Fibroblast of gingiva (primary cell): ENCODE measurements at places on chromosomes 4 and X.

DNA sequence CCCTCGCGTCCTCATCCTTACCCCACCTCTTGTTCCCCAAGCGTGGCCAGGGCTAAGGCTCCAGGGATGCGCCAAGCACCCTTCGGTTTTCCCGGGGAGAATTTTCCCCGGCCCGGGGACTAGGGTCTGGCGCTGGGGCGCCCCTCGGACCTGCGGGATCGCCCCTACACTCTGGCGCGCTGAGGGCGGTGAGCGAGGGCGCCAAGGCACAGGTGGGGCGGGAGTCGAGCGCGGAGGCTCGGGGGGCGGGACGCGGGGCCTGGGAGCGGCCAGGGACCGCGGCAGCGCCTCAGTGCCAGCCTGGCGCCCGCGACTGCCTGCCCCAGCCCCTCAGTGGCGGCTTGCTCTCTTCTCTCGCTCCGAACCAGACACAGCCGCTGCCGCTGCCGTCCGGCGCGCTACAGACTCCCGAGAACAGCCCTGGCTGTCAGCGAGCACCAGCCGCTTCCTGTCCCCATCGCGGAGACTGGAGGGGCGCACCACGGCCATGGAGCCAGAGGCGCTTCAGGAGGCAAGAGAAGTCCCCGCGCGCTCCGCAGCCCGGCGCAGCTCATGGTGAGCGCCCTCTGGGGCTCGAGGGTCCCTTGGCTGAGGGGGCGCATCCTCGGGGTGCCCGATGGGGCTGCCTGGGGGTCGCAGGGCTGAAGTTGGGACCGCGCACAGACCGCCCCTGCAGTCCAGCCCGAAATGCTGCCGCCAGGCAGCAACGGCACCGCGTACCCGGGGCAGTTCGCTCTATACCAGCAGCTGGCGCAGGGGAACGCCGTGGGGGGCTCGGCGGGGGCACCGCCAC is at the start of gene DRD5:
Gene DRD5 (plus strand): TSS at position 292 of the 793 bp plus-strand sequence. CDS start 396 bp downstream, at position 688.
- no peak for DNase-seq

GRCh38 chr4:87103691-87104187 is 116.7 kb downstream of the KLHL8 start:
- peak; percentile 81 for DNase-seq

DNA sequence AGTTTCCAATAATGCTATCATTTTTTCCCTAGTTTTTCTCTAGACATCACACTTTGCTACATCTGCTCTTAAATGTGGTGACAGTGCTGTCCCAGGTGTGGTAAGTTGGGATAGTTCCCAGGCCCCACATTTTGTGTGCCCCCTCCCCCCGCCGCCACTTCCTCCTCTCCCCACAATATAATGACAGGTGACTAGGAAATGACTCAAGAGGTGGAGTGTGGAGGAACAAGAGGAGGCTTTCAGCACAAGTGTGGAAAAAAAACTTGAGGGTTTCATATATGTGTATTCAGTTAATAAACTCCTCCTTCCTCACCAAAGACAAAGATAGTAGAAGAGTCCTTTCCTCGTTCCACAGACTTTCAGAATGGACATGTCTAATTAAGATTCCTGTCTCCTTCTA is 18.3 kb upstream of the IL21 start:
- DNase-seq, result no peak

GRCh38 chr4:3702561-3703221 is 63.5 kb upstream of the ADRA2C start:
- no peak for DNase-seq

DNA sequence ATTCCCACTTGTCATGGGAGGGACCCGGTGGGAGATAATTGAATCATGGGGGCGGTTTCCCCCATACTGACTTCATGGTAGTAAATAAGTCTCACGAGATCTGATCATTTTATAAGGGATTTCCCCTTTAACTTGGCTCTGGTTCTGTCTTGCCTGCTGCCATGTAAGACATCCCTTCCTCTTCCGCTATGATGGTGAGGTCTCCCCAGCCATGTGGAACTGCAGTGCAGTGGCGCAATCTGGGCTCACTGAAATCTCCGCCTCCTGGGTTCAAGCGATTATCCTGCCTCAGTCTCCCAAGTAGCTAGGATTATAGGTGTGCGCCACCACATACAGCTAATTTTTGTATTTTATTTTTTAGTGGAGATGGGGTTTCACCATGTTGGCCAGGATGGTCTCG is 2.9 kb downstream of the HPGDS start:
- no peak for DNase-seq

GRCh38 chr4:69731847-69732246 is 28.6 kb downstream of the SULT1B1 start:
- DNase-seq, result peak; percentile 25

DNA sequence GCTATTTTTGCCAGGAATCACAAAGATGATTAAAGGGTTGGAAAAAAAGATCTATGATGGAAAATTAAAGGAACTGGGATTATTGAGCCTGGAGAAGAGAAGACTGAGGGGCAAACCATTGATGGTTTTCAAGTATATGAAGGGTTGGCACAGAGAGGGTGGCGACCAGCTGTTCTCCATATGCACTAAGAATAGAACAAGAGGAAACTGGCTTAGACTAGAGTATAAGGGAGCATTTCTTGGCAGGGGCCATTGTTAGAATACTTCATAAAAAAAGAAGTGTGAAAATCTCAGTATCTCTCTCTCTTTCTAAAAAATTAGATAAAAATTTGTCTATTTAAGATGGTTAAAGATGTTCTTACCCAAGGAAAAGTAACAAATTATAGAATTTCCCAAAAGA is 75.1 kb downstream of the NPNT start:
- DNase-seq, result no peak

DNA sequence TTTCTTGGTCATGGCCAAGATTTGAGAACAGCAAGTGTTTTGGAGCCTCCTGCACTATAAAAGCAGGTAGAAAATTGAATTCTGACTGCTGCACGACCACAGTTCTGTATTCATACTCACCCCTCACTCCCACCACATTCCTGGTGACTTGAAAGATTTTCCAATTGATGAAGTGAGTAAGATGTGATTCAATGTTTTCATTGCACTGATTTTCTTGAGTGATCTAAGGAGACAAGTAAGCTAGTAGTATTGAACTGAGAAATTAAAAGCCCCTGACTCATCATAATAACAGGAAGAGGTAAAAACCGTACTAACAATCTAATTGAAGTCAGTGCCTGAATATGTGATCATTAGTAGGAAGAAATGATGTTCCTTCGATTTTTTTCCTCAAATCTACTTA is 6.1 kb upstream of the SEC24D start:
- DNase-seq, result no peak

GRCh38 chr4:156751486-156751885 is 220.1 kb downstream of the PDGFC start:
- no peak for DNase-seq

GRCh38 chrX:153974726-153975286 is 2.3 kb downstream of the TMEM187 start:
- DNase-seq, result no peak

DNA sequence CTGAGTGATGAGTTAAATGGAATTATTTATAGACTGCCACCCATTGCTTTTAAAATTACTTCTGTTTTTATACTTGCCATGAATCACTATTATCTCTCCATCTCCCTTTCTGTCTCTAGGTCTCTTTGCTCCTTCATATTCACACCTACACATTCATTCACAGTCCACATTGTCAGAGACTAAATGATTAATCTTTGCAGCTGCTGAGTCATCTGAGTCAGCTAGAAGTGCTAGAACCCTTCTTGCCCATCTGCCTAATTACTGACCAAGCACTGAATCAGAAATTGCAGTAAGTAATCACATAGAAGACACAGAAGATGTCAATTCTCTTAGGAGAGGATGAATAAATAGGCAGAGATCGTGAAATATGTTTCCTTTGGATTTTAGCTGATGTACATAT is 31.6 kb upstream of the RPS6KA6 start:
- DNase-seq, result no peak

GRCh38 chr4:158050942-158051341 is 121.9 kb downstream of the GASK1B start:
- no peak for DNase-seq

DNA sequence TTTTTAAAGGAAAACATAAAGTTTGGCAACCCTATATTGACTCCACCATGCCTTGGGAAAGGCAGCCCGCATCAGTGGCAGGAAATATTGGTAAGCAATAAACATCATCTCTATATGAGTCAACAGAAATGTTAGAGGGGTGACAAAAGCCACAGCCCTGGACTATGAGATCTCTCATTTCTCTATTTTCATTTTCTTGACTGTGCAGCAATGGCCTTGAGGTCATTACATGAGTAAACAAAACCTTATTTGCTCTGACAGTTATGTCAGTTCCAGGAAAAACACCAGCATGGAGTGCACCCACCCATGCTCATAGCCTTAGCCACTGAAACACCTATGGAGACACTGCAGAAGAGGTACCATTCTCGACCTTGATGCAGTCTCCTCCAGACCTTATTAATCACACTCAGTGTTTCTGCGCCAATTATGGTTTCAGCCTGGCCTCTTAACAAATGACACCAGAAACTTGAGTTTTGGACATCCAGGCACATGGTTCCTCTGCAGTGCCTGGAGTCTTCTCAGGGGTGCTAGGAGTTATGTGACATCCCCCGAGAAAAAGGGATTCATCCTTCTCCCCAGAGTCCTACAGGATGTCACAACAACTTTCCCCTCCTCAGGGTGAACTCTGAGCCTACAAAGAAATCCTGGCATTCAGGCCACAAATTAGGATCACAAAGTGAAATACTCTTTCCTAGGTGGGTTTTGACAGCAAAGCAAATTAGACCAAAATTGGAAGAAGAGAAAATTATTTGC is 16.0 kb upstream of the HPGD start:
- no peak for DNase-seq

- DNase-seq, result no peak
Observed at GRCh38 chr4:10963241-10963640, 278.7 kb upstream of the CLNK start.

- DNase-seq, result peak; percentile 41
Observed at GRCh38 chr4:119038116-119038841, 97.4 kb upstream of the MYOZ2 start.

- DNase-seq, result no peak
Observed at GRCh38 chrX:51899741-51900140, 6.3 kb downstream of the MAGED1 start.

DNA sequence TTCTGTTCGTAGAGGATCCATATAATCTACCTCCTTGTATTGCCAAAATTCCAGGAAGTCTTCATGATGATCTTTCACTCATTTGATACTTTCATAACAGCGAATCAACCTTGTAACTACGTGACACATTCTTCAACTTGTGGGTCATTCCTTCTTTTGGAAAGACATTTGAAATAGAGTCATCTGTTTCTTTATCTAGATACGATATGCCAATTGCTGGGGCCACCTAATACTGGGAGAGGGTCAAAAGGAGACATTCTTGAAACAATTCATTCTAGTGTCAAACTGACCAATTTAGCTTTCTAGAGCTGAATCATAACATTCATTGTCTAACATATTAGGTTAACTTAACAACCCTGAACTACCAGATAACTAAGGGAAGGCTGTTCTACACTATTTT is 62.9 kb upstream of the SMAD1 start:
- no peak for DNase-seq

- no peak for DNase-seq
Observed at GRCh38 chr4:132910229-132910748, 238.8 kb upstream of the PCDH10 start.

DNA sequence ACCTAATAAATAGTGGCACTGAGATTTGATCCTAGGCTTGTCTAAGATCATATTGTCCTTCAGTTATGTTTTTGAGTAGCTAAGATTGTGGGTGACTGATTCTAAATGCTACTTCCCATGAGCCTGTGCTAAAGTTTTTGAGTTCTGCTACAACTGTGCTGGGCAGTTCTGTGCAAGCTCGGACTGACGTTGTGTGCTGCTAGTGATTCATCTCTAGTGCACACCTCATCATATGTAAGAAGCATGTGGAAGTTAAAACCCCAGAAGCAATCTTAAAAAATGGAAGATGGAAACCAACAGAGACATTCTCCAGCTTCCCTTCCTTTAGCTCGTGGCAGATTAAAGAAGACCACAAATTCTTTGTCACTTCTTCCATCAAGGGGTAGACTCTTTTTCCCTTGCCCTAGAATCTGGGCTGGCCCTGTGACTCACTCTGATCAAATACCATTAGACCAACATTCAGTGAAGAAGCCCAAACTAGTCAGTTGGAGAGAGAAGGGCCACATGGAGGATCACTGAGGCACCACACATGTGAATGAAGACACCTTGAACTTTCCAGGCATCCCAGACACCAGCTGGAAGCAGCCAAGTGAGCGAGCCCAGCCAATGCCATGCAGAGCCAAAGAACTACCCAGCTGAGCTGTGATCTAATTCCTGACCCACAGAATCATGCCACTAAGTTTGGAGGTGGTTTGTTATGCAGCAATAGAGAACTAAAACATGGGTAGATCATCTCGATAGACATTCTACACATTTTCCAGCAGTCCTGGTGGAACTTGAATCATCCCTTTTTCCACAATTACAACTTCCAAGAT is 16.8 kb downstream of the ARHGAP6 start:
- DNase-seq, result no peak

- DNase-seq, result no peak
Observed at GRCh38 chrX:129777218-129778030, 2.3 kb upstream of the SASH3 start.

DNA sequence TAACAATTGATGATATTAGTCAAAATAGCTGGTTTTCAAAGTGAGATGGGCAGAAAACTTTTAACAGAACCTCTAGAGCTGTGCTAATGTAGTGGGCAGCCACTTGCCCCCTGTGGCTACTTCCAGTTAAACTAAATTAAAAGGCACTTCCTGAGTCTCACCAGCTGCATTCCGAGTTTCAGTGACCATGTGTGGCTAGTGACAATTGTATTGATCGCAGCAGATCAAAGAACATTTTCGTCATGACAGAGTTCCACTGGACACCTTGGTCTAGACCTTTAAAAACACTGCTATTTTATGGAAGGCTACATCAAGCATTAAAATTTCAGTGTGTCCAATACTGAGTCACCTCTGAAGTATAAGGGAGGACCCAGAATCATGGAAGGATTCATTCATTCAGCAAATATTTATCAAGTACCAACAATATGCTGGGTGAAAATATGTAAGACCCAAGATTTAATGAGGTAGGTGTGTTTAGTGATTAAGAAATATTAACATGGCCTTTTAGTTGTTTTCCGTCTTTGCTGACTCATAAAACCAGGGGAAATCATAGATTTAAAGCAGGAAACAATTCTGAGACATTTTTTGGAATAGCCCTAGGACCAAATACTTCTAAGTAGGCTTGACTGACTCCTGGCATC is 5.1 kb upstream of the FAT1 start:
- DNase-seq, result no peak

DNA sequence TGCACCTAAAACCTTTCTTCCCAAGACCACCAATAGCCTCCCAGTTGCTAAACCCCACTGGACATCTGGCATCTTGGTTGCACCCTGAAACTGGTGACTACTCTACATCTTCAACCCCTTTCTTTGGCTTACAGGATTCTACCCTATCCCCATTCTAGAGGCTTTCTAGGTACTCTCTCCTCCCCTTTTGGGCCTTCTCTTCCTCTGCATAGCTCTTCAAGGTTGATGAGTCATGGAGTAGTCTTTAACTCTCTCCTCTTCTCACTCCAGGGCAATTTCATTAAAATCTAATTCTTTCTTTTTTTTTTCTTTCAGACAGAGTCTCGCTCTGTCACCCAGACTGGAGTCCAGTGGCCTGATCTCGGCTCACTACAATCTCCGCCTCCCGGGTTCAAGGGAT is 16.8 kb downstream of the APOO start:
- no peak for DNase-seq

- peak; percentile 42 for DNase-seq
Observed at GRCh38 chr4:2867758-2868491, 24.3 kb downstream of the ADD1 start.
